ENCODE measurements at places on chromosomes 3 and 15.

DNA sequence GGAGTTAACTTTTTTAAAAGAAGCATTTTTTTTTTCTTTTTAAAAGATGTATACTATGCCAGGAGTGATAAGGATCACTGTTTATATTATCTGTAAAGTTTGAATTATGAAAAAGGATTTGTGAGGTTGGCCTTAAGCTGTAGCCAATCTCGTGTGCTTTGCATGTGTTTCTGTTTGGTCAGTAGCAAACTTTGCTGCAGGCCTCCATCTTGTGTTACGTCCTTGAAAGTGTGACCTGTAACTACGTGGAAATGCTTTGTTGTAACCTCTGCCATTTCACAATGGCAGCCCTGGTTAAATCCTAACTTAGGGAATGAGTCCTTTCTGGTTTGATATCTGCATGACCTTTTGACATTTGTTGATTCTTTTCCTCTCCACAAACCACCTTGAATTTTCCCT lies 1345.6 kb downstream of the NSUN3 start:
- DNase-seq: no peak

GRCh38 chr3:185420762-185421161 lies 57.8 kb downstream of the MAP3K13 start:
- DNase-seq: no peak

GRCh38 chr3:25895443-25895842 lies 105.6 kb downstream of the OXSM start:
- DNase-seq: no peak

GRCh38 chr3:70992131-70992530 lies 591.4 kb downstream of the FOXP1 start:
- no peak for DNase-seq

GRCh38 chr15:25849157-25849921 lies 13.8 kb downstream of the ATP10A start:
- no peak for DNase-seq

GRCh38 chr15:68500363-68501258 lies 68.6 kb upstream of the ITGA11 start:
- no peak for DNase-seq

- no peak for DNase-seq
These were observed 273.6 kb downstream of the FOXP1 start for GRCh38 chr3:71309886-71310285.

GRCh38 chr3:96700322-96701315 lies 113.8 kb upstream of the EPHA6 start:
- DNase-seq: no peak

DNA sequence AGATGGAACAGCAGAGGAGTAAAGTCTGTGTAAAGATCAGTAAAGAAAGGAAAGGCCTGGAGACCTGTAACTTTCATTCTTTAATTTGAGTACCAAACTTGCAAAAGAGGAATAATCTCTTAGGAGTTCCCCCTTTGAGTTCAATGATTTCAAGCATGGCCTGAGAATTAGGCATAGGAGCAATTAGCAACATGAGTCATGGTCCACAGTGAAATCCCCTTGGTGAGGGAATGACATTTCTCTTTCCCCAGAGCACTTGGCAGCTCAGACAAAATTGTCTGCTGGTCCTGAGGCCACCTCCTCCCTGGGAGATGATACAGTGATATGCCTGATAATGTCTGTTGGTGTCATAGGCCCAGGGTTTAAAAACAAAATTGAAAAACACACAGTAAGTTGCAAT lies 81.4 kb upstream of the CRBN start:
- DNase-seq: no peak

GRCh38 chr3:146161663-146162002 lies 649 bp upstream of the PLOD2 start:
- DNase-seq: no peak

DNA sequence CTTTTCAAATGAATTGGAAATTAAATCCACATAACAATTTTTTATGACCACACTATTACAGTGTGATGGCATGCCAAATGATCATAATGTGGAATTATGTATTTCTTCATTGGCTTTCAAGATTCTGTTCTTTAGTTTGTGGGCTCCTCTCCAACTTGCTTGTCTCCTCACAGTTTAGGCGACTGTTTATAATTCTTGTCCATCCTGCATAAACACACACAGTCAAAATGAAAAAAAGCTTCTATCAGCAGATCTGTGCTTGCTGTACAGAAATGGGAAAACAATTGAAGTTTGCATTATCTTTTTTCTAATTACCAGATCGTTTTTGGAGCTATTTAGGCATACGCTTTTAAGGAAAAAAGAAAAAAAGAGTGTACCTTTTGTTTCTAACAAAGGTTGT lies 37.0 kb downstream of the OPA1 start:
- DNase-seq: no peak

- DNase-seq: no peak
These were observed 8.1 kb upstream of the GNB5 start for GRCh38 chr15:52199271-52199670.

- no peak for DNase-seq
These were observed 50.0 kb upstream of the TRPM1 start for GRCh38 chr15:31151301-31152233.

GRCh38 chr3:13296662-13297061 lies 123.5 kb downstream of the NUP210 start:
- no peak for DNase-seq

DNA sequence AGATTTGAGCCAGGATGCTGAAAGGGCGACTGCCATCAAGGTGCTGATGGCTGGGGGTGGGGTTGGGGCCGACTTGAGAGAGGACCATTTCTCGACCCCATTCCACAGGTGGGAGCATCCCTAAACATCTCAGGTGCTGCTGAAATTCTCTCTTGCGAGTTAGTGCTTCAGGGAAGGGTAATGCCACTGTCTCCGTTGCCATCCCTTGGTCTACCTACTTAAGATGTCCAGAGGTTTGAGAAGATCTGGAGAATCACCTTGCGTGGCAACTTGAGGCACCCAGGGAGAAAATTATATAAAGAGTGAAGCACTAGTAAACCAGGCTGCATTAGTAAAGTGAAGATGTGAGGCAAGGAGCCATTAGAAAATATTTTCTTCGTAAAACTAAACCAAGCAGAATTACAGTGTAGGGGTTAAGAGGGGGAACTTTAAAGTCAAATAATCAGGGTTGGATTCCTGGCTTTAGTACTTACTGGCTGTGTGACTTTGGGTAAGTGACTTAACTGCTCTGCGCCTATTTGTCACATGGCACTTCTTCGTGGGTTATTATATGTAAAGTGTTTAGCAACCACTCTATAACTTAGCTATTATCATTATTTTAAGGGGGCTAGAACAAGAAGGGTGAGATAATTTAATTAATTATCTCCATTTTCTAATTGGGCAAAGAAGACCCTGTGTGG lies 662 bp upstream of the RFTN1 start:
- no peak for DNase-seq

DNA sequence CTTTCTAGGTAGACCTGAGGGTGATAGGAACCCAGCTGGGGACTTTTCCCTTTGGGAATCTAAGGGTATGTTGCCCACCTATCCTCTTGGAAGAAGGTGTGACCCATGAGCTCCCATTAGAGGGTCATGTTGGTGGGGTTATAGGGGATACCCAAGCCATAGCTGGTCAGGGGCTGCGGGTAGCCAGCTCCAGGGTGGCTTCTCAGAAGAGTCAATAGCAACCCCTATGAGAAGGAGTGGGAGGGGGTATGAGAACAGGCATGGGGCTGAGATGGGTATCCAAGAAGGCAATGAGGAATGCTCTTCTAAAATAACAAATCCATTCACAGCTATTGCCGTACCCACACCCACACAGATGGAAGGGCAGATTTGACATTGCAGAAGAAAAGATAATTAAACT lies 217.8 kb downstream of the UACA start:
- DNase-seq: no peak

GRCh38 chr3:101166150-101166549 lies 154.2 kb downstream of the IMPG2 start:
- no peak for DNase-seq

DNA sequence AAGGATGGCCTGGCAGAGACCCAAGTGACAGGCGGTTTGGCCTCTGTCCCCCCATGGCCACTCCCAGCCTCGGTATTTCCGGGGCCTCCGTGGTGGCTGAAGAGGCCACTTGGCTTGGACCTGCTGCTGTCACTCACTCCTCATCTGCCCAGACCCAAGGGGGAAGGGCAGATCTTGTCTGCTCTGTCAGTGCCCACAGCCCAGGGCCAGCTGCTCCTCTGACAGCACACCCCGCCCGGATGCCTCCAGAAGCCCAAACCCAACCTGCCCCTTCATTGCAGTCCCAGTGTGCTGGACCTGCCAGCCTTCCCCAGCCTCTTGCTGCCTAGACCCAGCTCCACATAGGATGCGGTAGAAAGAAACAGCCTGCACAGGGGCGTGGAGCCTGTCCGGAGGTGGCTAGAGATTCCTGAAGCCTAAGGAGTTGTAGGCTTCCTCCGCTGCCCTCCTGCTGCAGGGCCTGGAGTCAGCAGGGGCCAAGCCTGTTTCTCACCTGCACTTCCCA lies 52.0 kb downstream of the MAGEF1 start:
- DNase-seq: no peak

GRCh38 chr3:154151969-154152368 lies 30.8 kb downstream of the ARHGEF26 start:
- DNase-seq: no peak

GRCh38 chr15:43434446-43434845 lies 58.5 kb downstream of the TP53BP1 start:
- no peak for DNase-seq

GRCh38 chr3:53161450-53161819 lies 426 bp downstream of the PRKCD start:
- DNase-seq: peak; percentile 64

DNA sequence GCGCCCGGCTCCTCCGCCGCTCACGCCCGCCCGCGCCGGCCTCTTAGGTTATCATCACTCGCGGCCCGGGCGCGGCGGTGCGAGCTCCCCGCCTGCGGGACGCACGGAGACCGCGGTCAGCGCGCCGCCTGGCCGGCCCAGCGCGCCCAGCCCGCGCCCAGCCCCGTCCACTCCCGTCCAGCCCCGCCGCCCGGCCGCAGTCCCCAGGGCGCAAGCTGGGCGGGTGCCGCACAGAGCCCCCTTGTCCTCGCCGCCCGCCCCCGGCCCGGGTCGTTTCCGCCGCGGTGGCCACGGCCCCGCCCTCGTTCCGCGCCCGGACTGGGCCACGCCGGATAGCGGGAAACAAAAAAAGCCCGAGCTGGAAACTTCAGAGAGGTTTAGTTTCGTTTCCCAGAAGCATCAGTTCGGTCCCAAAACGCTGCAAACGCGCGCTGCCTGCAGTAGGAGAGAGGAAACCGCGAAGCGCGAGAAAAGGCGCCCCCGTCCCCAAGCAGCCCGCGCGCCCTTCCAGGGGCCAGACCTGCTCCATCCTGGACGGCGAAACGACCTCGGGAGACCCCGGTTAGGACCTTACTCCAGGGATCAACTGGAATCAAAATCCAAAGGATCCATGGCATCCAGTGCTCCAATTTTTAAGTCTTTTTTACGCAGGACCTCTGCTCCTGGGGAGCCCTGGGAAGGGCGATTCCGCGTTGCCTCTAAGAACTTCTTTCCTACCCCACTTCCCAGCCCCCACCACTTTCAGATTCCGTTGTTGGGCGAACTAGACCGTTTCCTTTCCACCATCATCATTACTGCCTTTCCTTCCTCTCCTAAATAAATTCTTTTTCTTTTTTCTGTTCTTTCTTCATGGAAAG lies at the start of gene ATP10A:
Gene ATP10A, minus strand, starts transcription at position 217 of the 857 bp plus-strand sequence. CDS start 231 bp downstream, outside the sequence.
- DNase-seq: peak; percentile 75

DNA sequence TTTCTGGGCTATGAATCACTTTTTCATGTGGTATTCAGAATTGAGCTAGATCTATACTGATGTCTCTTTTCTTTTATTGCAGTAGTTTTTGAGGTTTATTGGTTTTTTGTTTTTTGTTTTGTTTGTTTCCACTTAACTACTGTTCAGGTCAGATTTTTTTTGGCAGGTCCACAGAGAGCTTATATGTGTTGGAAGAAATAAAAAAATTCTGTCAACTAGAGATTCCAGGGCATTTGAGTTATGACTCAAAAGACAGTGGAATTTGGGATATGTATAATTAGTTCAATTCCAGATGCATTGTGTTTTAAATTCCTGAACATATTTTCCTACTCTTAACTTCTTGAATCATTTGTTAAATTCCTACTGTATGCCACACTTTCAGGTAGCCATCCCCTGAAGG lies 727.2 kb downstream of the SI start:
- DNase-seq: no peak

GRCh38 chr15:26628879-26629529 lies 143.9 kb downstream of the GABRB3 start:
- no peak for DNase-seq

DNA sequence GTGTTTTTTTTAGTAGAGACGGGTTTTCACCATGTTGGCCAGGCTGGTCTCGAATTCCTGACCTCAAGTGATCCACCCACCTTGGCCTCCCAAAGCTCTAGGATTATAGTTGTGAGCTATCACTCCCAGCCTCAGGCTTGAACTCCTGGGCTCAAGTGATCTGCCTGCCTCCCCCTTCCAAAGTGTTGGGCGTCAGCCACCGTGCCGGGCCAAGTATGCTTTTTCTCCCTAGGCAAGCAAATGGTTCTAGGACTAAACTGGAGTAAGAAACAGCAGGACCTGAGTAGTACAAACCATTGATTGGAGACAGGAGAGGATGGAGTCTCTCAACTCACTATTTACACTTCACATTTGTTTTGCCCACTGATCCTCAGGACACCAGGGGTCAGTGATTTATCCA lies 4.6 kb upstream of the PTPN9 start:
- no peak for DNase-seq

DNA sequence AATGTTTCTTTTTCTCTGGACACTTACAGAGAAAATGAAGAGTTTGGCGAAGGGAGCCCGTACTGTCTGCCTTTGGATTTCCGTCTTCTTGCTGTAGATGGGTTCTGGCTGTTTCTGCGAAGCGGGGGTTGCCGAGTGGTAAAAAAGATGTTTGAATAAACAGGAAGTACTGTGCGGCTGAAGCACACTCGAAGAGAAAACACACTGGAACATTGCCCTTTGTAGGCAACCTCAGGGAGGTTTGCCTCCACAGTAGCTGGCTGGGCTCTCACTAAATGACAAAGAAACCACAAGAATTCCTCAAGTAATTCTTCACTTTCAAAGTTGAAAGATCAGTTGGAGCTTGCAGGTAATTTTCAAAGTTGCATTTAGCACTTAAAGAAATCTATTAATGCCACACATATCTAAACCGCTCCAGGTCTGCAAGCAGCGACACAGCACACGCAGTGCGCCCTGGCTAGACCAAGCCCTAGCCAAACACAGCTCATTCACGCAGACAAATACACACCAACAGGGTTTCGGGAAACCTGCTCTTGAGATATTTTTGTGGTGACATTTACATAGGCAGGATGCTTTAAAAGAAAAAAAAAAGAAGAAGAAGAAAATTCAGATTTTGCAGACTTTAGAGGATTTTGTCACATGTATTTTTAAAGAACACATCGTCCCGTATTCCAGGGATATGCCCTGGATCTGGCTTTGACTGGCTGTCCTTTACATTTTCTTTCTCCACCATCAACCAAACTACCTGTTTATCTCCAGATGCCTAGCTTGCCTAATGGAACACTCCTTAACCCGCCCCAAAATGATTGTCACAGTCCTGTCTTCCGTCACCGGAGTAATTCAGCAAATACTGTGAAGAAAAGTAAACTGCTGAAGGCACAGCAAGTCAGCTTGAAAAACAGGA lies 452.8 kb downstream of the FOXP1 start:
- peak; percentile 86 for DNase-seq

GRCh38 chr15:57172925-57173324 lies 203.4 kb upstream of the CGNL1 start:
- DNase-seq: no peak

- DNase-seq: no peak
These were observed 81.9 kb downstream of the LRRK1 start for GRCh38 chr15:101001056-101001455.

- DNase-seq: no peak
These were observed 77.4 kb downstream of the LSM3 start for GRCh38 chr3:14256046-14256445.
